ENCODE measurements at places on chromosomes 3 and 15.

DNA sequence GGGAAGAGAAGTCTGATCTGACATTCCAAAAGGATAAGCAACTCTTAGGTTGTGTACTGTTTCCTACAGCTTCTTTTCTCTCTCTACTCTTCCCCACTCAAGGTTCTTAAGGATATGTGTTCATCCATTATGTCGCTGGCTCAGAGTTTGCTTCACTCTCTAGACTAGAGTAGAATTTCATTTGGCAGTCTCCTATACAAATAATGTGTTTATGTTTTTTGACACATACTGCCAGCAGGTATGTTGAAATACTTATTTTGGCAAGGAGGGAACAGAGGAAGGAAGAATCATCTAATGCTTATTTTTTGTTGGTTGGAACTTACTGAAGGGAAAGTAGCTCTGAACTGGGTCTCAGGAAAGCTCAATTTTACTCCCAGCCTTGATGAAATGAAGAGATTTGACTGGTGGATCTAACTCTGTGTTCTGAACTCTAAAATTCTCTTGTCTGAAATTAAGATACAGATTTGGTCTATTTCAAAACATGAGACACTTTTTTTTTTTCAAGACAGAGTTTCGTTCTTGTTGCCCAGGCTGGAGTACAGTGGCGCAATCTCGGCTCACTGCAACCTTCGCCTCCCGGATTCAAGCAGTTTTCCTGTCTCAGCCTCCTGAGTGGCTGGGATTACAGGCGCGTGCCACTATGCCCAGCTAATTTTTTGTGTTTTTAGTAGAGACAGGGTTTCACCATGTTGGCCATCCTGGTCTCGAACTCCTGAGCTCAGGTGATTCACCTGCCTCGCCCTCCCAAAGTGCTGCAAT is 7.6 kb upstream of the EMC3 start:
- DNase-seq, result no peak

DNA sequence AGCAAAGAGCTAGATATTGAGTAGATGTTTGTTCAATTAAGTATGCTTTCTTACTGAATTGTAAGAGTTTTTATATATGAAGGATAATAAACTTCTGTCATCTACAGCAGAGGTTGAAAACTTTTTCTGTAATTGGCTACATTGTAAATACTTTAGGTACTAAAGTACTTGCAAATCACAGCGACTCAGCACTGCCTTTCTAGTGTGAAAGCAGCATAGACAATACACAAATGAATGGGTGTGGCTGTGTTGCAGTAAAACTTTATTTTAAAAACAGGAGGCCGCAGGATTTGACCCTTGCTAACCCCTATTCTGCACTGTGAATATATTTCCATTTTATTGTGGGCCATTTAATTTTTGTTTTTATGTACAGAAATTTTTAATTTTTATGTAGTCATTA is 104.3 kb upstream of the TMC3 start:
- DNase-seq, result no peak

DNA sequence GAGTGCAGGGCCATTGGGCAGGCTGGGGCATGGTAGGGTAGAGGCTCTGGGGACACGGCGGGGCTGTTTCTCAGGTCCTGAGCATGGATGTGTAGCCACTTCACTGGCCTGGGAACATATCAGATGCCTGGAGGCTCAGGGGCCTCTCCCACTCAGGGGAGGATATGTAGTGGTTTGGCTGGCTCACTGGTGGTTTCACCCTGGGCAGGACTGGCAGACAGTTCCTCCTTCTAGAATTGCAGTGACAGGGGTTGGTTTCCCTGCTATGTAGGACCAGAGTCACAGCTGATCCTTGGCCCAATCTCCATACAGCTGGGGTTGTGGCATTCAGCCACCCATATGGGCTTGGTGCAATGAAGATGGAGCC is 4.8 kb upstream of the ARHGAP31 start:
- no peak for DNase-seq

- DNase-seq, result peak; percentile 37
These were observed 28.2 kb downstream of the NEK4 start for GRCh38 chr3:52742418-52743041.

GRCh38 chr3:72154391-72155335 is 369.7 kb upstream of the PROK2 start:
- no peak for DNase-seq

DNA sequence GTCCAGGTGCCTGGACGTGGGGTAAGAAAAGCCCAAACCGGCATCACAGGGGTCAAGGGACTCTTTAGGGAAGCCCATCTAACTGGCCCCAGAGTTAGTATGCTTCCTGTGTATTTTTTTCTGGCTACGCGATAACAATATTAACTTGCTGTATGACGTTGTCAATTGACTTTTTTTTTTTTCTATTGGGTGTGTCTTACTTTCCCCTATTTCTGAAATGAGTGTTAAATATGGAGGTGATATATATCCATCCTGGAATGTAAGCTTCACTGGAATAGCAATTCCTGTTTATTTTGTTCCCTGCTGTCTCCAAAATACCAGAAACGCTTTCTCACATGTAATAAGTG is 598 bp upstream of the GMNC start:
- DNase-seq, result no peak

DNA sequence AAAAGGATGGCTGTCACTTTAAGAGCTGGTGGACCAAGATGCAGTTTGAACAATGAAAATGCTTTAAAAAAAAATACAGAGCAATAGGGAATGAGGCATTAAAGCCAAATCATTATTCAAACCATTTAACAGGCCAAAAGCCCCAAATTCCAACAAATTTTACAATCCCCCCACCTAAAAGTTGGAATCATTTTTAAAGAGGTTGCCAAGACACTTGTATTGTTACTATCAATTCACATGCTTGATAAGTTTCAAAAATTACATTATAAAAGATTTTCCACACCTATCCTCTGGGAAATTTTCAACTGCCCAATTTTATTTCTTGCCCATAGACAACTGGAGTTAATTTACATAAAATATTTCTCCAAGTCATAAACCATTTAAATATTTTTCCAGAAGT is 192.3 kb upstream of the ARHGEF26 start:
- no peak for DNase-seq

GRCh38 chr3:67458408-67458807 is 196.0 kb downstream of the SUCLG2 start:
- no peak for DNase-seq

DNA sequence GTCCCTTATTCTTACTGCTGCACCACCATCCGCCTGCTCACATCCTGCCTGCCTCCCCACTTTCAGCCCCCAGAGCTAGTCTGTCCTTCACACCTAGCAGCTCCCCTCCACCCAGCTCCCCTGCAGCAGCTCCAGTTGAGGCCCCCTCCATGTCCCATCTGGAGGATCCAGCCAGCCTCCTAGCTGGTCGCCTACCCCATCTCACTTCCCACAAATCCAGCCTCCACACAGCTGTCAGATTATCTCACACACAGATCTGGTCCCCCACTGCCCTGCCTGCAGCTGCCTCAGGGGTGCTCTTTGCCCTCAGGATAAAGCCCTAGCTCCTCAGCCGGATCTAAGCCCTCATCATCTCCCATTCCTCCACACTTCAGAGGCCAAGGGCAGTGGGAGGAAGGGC is 8.8 kb upstream of the SEMA7A start:
- no peak for DNase-seq

GRCh38 chr3:32391643-32392535 is at the start of gene CMTM7:
Gene CMTM7 (plus strand): TSS chr3:32391853. CDS start chr3:32391907, 54 bp downstream.
- peak; percentile 38 for DNase-seq

DNA sequence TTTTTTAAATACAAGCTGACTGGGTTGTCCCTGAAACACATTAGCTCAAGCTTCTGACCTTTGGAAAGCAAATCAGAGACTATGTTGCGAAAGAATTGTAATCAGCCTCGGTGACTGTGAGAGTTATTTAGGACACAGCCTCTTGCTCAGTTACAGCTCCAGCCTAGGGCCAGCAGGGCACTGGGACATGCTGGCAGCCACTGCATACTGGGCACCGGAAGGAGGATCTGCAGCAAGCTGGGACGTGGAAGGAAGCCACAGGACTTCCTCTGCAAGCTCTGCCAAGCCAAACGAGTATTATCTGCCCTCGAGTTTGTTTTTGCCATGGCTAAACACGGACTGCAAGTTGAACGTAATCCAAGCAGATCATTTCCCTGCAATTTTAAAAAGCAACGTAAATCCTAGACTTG is 24.4 kb upstream of the COPG1 start:
- no peak for DNase-seq

GRCh38 chr3:185656321-185656840 is 70.3 kb downstream of the SENP2 start:
- no peak for DNase-seq

GRCh38 chr3:43426388-43426787 is 140.0 kb downstream of the SNRK start:
- no peak for DNase-seq

DNA sequence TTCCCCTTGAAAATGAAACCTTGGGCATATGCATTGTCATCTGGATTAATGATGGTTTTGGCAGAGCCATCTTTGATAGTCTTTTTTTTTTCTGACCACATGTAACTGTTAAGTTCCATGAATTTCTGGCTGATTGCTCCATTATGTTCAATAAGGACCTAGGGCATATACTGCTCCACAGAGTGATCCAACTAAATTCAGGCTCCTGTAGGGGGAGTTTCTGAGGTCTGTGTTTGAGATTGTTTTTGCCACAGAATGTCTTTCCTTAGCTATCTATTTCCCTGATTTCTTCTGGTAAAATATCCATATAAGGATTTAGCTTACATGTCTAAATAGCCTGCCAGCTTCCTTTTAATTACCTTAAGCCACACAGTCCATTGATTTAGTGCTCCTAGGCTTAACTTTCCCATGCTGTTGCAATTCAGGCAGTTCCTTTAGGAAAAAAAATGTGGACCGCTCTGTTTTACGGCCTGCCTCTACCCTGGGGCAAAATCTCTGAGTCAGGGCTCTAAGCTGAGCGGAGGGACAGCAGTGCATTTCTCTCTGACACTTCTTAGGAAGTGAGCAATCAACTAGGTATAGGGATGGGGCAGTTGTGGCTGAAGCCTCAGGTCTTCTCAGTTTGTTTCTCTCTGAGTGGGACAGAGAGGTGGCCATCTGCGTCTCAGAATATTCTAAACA is 796.2 kb downstream of the NR2F2 start:
- no peak for DNase-seq

- no peak for DNase-seq
These were observed 52.2 kb upstream of the OSBPL11 start for GRCh38 chr3:125647318-125648014.

GRCh38 chr3:184169896-184170875 is 4.5 kb upstream of the AP2M1 start:
- no peak for DNase-seq

DNA sequence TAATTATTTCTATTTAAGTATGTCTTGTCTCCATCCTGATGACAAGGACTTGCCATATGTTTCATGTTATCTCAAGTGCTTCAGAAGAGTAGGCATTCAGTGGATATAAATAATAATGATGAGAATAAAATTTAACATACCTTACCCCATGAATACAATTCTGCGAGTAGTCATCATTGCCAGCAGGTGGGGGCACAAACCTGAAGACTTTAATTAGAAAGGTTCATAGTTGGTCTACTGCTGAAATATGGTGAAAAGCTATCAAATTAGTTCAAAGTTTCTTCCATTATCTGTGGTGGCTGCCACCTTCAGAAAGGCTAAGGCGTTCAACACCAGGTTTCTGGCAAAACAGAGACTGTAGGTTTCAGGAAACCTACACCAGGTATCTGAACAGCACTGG is 100.9 kb downstream of the P3H2 start:
- no peak for DNase-seq

DNA sequence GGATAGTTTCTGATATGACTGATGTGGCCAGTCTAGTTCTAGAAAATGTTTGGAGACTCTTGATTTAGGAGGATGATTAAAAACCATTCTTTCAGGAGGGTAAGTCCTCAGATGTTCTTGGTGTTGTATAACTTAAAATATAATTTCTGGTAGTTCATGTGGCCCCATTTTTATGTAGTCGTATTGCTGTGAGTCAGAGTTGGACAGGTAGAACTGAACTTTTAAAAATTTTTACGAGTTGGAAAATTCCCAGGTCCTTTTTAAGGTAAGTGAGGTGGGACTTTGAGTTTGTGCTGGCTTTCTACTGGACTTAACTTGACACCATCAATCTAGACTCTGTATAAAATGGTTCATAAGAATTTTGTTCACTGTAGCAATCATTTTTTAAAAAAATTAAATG is 92.3 kb downstream of the TCF12 start:
- DNase-seq, result no peak

GRCh38 chr3:8441969-8442559 is 59.6 kb upstream of the LMCD1 start:
- DNase-seq, result peak; percentile 8

GRCh38 chr3:128698211-128699047 is 27.6 kb upstream of the RAB7A start:
- peak; percentile 22 for DNase-seq
